EL (cell line): ENCODE measurements at places on chromosomes 1 and 21.

- peak; percentile 81 for DNase-seq
These were observed 6.6 kb downstream of the IFFO2 start for GRCh38 chr1:18949686-18950400.

GRCh38 chr1:43962324-43962723, 7.5 kb upstream of the DPH2 start:
- DNase-seq = no peak

DNA sequence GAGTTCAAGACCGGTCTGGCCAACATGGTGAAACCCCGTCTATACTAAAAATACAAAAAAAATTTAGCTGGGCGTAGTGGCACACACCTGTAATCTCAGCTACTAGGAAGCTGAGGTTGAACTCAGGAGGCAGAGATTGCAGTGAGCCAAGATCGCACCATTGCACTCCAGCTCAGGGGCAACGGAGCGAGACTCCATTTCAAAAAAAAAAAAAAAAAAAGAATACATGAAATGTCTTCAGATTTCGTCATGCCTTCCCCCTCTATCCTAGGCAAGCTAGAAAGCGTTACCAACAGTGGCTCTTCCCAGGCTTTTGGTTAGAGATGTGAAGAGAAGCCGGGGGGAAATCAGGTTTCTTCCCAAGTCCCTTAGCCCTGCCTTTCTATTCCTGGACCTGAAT, 3.6 kb downstream of the TFF1 start:
- no peak for DNase-seq

- DNase-seq = no peak
These were observed 31.6 kb downstream of the ADARB1 start for GRCh38 chr21:45105906-45106485.

DNA sequence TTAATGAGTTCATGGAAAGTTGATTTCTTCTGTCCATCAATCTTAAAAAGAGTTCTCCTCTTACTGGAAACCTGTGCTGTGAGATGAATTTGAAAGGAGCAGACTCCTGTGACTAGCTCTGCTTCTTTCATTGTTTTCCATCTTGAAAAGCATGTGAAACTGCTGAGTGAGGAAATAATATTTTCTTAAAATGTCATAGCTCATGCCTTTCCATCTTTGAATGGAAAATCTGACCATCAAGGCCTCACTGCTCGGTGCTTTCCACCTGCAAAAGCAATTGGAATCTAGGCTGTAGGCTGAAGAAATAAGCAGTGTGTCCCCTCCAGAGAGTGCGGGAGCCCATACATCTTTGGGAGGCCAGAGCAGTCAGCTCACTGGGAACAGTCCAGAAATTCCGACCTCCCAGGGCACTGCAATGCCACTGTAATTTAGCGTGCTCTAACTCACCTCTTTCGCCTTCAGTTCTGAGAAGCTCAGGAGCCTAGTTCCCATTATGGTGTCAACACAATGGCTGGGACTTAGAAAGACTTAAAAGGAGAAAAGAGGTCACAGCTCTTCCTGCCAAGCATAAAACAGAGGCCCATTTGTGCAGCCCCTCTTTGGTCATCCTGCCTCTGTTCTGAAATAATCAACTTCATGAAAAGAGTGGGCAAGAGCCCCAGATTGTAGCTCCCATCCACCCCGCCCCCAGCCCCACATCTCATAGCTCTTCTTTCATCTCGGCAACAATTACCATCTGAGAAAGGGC, 50.4 kb upstream of the F3 start:
- no peak for DNase-seq

GRCh38 chr21:43639470-43640353, 19.6 kb downstream of the HSF2BP start:
- DNase-seq = peak; percentile 68

- no peak for DNase-seq
These were observed 26.6 kb downstream of the TENT5C start for GRCh38 chr1:117632269-117633067.

- DNase-seq = no peak
These were observed 271.3 kb downstream of the NPHP4 start for GRCh38 chr1:5720936-5721335.

DNA sequence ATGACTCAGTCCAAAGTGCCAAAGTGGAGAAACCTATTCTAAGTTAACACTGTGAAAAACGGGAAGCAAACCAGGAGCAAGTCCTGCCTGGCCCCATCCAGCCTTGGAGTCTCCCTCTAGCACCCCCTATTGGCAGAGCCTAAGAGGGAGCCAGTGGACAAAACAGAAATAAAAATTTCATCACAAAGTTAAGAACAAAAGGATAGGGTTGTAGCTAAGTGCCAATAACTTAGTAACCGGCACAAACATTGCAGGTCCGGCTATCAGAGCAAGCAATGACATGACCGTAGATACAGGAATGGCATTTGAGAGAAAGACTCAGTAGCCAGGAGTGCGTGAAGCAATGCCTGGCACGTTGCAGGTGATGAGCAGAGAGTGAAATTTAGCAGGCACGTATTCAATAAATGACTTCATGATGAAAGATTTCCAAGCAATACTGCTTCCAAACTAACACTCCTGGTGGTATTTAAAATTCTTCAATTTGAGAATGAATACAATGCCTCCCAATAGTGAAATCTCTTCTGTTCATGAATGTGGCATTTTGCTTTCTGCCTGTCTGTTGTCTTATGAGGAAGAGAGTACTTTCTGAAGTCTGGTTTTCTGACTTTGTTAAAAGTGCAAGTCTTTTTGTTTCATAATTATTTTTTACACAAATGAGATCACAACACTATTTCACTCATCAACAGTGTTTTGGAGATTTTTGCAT, 391.0 kb downstream of the OMA1 start:
- DNase-seq = peak; percentile 18

DNA sequence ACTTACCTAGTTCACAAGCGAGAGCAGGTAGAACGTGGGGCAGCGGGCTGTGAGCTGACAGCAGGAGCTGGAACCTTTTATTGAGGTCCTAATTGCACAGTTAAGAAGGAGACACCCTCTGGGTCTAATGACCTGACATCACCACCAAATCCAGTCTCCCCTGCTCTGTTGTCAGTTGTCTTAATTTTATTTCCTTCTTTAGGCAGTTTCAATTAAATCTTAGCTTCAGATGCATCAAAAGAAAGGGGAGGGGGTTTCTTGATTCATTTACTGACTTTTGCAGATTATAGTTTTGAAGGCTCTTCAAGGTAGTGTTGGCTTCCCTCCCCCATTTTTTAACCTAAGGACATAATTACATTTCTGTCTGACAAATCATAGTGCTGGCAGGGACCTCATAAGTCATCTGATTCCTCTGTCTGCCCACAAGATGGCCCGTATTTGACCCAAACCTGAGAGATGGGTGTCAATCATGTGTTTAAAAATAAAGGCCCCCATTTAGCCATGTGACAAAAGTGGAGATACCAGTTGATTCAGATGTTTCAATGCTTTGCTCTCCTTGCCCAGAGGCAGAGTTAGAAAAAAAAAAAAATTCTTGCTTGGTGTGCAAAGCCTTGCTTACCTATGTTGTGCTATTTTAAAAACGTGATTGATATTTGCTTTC, at the start of gene TCHHL1:
Gene TCHHL1 (minus strand): TSS at position 51 of the 661 bp plus-strand sequence. CDS start 921 bp downstream, outside the sequence.
- no peak for DNase-seq

DNA sequence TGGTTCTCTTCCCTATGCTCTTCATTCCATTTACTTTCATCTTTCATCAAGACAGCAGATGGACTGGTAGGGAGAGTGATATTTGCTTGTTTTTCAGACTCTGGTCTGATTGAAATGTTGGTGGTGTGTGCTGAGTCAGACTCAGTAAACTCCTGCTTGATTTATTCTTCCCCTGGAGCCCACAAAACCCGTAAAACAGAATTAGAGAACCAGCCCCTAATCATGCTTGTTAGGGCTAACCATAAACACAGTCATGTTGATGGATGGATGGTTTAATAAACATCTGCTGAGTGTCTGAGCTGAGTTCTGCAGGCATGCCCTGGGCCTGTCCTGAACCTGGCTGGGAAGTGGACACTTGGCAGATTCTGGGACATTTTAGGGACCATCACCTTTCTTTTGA, 24.8 kb downstream of the NOS1AP start:
- peak; percentile 18 for DNase-seq

DNA sequence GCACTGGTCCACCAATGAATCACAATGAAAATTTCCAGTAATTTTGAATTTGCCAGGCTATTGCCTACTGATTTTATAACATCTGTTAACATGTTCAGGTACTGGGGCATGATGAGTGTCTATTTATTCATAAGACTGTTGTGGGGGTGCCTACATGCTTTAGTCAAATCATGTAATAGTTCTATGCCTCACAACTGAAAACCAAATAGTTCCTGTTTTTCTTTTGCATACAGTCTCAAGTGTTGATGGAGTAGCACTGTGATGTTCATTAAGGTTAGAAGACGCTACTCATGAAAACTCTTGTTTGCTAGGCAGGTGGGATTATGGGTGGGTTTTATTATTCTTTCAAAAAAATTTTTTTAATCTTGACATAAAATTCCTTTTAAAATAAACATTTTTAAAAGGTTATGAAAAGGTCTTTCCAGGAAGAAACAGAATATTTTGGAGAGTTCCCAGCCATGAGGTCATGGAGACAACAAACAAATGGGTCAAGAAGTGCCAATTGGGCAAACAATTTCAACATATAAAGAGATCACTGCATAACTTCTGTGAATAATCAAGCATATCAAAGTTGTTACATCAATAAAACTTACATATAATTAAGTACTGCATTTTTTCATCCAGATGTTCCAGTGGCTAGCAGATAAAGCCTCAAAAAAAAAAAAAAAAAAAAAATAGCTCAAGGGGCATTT, 40.2 kb upstream of the NHLH2 start:
- no peak for DNase-seq

- no peak for DNase-seq
These were observed 14.4 kb upstream of the CD101 start for GRCh38 chr1:116987256-116987555.

GRCh38 chr1:84376000-84376910, 22.0 kb upstream of the DNASE2B start:
- DNase-seq = no peak

DNA sequence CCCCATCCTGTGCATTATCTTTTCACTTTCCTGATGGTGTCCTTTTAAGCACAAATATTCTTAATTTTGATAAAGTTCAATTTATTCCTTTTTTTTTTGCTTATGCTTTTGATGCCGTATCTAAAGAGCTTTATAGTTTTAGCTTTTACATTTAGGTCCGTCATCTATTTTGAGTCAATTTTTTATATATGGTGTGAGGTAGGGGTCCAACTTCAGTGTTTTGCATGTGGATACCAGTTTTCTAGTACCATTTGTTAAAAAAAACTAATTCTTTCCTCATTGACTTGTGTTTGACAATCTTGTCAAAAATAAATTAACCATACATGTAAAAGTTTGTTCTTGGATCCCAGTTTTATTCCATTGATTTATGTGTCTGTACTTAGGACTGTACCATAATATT, 4.9 kb downstream of the MTF2 start:
- DNase-seq = no peak

GRCh38 chr1:152919071-152919470, 10.7 kb downstream of the IVL start:
- DNase-seq = no peak
